ENCODE measurements at places on chromosomes 3 and 15.

DNA sequence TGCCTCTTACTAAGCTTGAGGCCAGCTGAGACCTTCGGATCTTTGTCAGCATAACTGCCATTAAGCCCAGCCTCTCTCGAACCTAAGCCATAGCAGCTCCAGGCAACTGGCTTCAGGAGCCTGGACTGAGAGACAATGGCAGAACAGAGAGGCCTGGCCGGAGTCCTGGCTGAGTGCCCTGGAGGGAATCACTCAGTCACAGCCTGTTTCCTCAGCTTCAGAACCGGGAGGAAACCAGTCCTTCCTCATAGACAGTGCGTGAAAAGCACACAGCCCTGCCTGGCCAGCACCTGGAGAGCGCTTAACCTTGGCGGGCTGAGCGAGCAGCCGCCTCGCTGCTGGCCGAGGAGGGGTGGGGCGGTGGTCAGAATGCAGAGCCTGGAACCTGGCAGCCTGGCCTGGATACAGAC lies 21.6 kb downstream of the RNU5B-1 start:
- no peak for DNase-seq

DNA sequence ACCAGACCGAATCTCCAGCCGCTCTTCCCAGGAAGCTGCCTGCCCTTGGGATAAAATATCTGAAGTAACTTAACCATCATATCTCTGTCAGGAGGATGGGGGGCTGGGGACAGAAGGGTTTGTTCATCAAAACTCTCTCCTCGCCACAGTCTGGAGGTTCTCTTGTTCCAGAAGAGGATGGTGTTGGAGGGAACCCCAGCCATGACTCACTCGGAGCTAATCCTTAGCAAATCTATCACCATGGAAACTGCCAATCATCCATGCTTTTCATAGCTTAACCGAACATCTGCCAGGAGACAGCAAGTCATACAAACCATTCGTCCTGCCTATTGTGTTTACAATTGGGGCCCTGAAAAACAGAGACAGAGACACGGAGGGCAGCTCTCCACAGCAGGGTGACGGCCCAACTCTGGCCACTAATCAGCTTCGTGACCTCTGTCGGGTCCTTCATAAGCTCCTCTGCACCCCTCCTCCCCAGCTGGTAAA lies 73.8 kb upstream of the HEG1 start:
- DNase-seq = no peak

DNA sequence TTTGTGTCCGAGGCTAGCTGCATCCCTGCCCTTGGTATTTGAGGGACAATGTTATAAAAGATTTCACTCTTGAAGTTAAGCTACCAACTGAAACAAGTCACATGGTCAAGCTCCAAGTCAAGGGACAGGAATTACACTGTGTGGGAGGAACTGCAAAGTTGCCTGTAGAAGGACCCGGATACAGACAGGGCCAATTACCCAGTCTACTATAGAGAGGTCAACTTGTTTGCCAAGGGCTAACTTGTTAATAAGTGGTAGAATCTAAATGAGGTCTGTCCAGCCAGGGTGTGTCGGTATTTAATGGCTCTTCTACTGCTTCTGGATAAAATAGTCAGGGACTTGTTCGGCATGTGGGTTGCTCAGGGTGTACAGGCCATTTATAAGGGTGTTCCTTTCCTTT lies 55.7 kb downstream of the PTPRG start:
- DNase-seq = no peak

GRCh38 chr3:160755776-160756304 lies at the start of gene PPM1L:
Gene PPM1L (plus strand): TSS chr3:160756231.
- peak; percentile 49 for DNase-seq

DNA sequence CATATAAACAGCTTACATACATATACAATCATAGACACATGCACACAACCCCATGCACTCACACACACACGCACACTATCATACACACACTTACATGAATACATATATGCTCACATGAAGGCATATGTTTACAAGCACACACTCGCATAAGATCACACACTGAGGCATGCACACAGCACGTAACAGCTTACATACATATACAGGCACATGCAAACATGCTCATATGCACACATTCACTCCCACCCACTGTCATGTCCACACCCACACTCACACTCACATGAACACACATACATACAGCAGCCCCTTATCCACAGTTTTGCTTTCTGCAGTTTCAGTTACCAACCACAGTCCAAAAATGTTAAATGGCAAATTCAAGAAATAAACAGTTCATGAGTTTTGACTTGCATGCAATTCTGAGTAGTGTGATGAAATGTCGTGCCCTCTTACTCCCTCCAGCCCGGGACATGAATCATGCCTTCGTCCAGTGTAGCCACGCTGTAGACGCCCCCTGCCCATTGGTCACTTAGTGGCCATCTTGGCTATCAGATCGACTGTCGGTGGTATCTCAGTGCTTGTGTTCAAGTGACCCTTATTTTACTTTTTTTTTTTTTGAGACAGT lies 27.8 kb downstream of the MEGF11 start:
- no peak for DNase-seq

- no peak for DNase-seq
Observed at GRCh38 chr3:99818818-99819217, 1.2 kb downstream of the CMSS1 start.

DNA sequence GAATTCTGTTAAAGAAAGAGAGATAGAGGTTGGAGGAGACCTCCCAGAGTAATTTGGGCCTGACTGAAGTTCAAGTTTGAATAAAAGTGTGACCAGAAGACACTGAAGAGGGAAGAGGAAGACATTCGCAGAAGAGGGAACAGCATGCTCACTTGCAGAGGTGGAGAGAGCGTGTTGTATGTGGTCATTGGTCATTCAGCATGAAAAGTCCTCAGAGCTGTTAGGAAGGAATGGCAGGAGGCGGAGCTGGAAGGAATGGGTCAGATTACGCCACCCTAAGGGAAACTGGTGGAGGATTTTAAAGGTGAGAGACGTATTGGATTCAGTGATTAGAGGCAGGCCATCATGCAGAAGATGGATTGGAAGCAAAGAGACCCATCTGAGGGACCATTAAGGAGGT lies 41.6 kb downstream of the IQCH start:
- DNase-seq = peak; percentile 10

- no peak for DNase-seq
Observed at GRCh38 chr3:130854208-130854864, 39.5 kb upstream of the ATP2C1 start.

GRCh38 chr3:197256836-197257444 lies 41.5 kb downstream of the DLG1 start:
- peak; percentile 5 for DNase-seq

GRCh38 chr3:148235566-148235965 lies 462.1 kb upstream of the AGTR1 start:
- DNase-seq = no peak

DNA sequence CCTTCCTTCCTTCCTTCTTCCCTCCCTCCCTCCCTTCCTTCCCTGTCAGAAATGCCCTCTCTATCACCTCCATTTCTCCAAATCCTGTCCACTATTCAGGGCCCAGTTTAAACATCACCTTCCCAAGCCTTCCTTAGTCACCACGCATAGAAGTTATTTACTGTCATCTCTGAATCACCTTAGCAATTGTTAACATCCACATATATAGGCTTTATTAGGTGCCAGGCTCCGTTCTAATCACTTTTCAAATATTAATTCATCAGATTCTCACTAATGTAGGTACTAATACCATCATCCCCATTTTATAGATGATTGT lies 1.1 kb upstream of the MAGEF1 start:
- no peak for DNase-seq

GRCh38 chr15:89521605-89522004 lies 25.2 kb upstream of the RHCG start:
- DNase-seq = no peak

GRCh38 chr3:100730524-100730923 lies 21.2 kb downstream of the TFG start:
- DNase-seq = no peak

- no peak for DNase-seq
Observed at GRCh38 chr15:39304201-39304841, 276.6 kb upstream of the THBS1 start.

- no peak for DNase-seq
Observed at GRCh38 chr3:58325525-58325992, 7.1 kb upstream of the PXK start.

DNA sequence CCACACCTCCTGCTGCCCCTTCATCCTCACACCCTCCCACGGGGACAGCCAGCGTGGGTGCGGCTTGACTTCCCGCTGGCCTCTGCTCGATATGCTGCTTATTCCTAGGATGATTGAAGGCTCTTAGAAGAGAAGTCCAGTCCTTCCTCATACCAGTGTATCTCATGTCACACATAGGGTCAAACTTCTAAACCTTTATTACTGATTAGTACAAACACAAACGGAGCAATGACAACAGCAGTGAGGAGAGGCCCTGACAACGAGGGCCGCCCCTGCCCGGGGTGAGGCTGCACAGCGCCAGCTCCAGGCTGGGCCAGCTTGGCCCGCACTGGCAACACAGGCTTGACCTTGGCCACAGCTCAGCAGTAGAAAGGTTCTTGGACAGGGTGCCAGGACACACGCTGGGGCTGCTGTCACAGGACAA lies 3.7 kb downstream of the CIB1 start:
- no peak for DNase-seq

GRCh38 chr15:71114887-71115566 lies at the start of gene THSD4:
Gene THSD4 (plus strand): TSS chr15:71115471.
- DNase-seq = peak; percentile 90

GRCh38 chr15:90519688-90520087 lies 10.0 kb upstream of the CRTC3 start:
- no peak for DNase-seq

GRCh38 chr3:164094546-164094945 lies 983.8 kb downstream of the SI start:
- no peak for DNase-seq

- DNase-seq = no peak
Observed at GRCh38 chr3:29694783-29695182, 413.9 kb downstream of the RBMS3 start.

- no peak for DNase-seq
Observed at GRCh38 chr3:171184372-171184771, 157.9 kb upstream of the SLC2A2 start.

- no peak for DNase-seq
Observed at GRCh38 chr15:30010746-30011145, 72.0 kb upstream of the GOLGA8J start.

- DNase-seq = no peak
Observed at GRCh38 chr3:153599685-153600084, 437.7 kb downstream of the RAP2B start.

DNA sequence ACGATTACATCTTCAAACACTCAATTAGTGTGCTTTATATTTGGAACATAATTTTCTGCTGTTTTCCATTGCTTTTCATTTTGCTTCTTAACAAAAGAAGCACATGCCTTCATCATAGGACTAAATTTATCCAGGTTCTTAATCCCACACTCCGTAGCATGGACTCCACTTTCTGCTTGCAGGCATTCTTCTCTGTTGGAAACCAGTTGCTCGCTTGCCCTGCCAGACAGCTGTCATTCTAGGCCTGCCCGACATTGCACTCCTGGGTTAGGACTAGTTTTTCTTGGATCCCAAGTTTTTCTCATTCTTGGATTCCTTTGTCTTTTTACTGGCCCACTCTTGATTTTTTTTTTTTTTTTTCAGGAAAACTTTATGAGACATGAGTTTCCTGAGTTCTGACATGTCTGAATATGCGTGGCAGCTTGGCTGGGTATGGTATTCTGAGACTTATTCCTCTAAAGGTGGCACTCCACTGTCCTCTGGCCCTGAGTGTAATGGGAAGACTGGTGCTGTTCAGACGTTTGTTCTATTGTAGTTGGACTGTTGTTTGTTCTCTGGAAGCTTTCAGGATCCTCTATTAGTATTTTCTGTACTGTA lies 6.3 kb upstream of the ATP1B3 start:
- DNase-seq = no peak

GRCh38 chr3:144763878-144764454 lies 792.3 kb downstream of the DIPK2A start:
- no peak for DNase-seq

DNA sequence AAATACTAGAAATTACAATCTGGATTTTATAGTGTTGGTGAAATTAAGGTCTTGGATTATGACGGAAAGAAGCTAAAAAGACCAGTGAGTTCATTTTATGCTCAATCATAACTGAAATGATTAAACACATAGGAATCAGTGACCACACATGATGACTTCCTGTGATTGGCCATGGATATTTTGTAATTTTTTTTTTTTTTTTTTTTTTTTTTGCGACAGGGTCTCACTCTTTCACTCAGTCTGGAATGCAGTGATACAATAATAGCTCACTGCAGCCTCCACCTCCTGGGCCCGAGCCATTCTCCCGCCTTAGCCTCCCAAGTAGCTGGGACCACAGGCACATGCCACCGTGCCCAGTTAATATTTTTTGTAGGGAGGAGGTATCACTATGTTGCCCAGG lies 47.4 kb downstream of the PAQR5 start:
- DNase-seq = no peak

GRCh38 chr3:156643729-156644389 lies 30.5 kb upstream of the TIPARP start:
- no peak for DNase-seq

- no peak for DNase-seq
Observed at GRCh38 chr3:100458814-100459213, 33.6 kb upstream of the TMEM45A start.

GRCh38 chr15:59814409-59814808 lies 125.3 kb upstream of the BNIP2 start:
- no peak for DNase-seq

DNA sequence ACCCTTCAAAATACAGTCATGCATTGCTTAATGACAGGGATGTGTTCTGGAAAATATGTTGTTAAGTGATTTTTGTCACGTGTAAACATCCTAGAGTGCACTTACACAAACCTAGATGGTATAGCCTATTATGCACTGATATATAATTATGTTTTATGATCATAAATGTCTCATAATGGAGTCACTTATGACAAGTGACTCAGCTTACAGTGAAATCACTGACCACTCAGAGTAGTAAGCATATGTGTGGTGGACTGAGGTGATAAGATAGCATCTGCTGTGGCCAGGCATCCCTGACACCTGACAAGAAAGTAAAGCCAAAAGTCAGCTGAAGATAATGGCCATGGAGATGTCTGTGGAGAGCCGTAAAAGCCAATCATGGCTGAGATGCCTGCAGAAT lies 5.4 kb downstream of the ACAD11 start:
- DNase-seq = no peak

DNA sequence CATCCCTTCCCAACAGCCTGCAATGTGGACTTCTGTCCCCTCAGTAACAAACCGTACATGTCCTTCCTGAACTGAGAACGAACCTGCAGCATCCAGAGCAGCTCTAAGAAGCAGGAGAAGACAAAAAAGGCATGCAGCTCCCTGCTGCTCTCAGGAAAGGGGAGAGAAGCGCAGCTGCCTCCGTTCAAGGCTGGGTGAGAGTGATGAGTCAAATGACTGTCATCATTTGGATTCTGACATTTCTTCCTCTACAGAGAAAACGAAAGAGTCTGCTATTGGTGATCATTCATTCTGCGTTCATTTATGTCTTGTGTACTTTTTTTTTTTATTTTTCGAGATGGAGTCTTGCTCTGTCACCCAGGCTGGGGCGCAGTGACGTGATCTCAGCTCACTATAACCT lies 677.8 kb downstream of the FHIT start:
- no peak for DNase-seq

- DNase-seq = no peak
Observed at GRCh38 chr3:127289706-127290575, 2.1 kb upstream of the PRR20G start.

GRCh38 chr15:83673385-83673784 lies 19.5 kb downstream of the ADAMTSL3 start:
- DNase-seq = no peak
